Stimulated activated CD4-positive, alpha-beta T cell treated with anti-CD3 and anti-CD28 coated beads, Interleukin-2, amount 100 ng/mL, for 4 hours (primary cell): ENCODE measurements at places on chromosomes 7 and 10.

- DNase-seq: no peak
These were observed 7.2 kb downstream of the PLEKHA1 start for GRCh38 chr10:122381680-122382079.

DNA sequence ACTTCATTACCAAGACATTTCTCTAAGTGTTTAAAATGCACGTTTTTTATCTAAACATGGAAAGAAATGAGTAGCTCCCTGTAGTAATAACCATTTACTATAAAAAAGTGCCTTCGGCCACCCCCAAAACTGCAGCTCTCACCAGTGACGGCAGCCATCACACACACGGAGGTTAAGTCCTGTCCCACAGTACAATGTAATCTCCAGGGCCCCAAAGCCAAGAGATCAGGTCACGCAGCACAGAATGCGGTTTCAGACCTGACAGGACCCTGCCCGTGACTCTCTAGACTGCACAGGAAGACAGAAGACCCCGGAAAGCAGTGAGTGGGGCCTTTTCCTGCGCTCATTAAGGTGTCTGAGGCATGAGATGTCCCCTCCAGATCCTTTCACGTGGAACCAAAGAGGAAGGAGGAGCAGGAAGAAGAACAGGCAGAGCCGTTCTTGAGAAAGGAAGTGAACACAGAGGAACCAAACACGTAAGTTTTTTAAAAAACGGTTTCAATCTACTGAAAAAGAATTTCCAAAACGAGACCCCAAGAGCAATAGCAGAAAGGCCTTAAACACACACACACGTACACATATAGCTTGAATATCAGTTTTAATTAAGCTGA, 125.7 kb downstream of the ZMYND11 start:
- no peak for DNase-seq

DNA sequence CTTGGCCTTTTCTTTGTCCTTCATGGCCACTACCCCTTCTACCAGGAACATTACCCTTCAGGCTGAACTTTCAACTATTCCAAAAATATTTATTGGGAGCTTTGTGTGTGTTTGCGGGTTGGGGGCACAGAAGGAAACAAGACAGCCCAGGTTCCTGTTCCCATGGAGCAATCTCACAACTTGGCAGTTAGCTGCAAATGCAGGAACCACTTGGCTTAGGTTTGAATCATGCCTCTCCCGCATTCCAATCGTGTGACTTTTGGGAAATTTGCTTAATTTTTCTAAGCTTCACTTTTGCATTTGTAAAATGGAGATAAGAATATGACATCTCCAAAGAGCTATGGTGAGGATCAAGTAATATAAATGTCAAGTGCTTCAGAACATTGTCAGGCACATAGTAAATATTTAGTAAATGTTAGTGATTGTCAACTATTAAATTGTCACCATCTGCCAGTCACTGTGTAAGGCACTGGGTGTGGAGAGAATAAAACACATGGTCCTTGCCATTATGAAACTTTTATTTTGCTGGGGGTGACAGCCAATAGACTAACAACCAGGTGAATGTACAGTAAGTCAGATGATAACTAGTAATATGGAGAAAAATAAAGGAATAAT, 277.1 kb downstream of the SNX13 start:
- no peak for DNase-seq

GRCh38 chr10:127578259-127578960, 29.3 kb downstream of the NPS start:
- no peak for DNase-seq

GRCh38 chr10:50624413-50624865, 683 bp upstream of the SGMS1 start:
- peak; percentile 94 for DNase-seq

GRCh38 chr10:12042409-12042796, 206 bp downstream of the UPF2 start:
- DNase-seq: peak; percentile 56

DNA sequence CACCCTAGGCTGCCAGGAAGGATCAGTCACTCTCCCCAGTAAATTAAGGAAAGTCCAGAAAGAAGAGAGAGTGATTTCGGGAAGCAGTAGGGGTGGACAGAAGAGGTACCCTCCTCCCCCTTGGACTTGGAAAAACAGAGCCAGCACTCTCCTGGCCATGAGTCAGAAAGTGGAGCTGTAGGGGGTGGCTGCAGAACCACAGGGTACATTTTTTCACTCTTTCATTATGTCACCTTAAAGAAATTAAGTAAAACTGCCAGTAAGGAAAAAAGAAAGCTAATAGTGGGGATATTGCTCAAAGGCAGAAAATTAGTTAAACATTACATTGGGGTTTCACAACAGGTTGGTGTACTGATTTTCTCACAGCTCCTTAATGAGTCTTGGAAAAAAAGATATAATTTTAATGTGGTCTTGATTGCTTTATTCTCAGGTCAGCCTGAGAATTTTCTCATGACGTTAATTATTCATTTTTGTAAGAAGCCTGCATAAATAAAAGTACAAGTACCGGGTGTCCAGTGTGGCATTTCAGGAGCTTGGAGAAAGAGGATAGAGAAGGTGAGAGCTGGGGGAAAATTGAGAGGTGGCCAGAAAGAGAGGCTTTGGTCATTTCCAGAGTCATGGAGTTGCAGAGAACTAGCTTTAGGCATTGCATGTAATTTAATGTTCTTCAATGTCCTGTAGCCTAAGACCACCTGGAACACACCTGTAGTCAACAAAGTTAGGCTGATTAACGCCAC, 23.2 kb upstream of the AOAH start:
- no peak for DNase-seq

GRCh38 chr10:6119423-6119822, 30.6 kb downstream of the RBM17 start:
- no peak for DNase-seq

- DNase-seq: no peak
These were observed 1.4 kb downstream of the C10orf71 start for GRCh38 chr10:49300140-49300974.

DNA sequence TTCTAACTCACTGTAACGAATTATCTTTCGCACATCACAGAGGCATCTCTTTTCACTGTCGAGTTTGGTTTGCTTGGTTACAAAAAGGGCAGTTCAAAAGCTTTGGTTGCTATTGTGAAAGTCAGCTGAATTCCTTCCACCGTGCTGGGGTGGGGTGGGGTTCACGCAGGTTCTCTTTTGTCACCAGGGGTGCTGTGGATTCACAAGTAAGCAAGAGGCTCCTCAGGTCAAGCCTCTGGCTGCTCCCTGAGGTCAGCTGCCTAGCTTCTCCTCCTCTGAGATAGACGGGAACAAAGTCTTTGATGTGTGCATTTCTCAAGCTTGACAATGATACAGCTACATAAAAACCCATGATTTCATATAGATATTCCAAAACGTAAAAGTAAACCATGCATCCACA, 47.7 kb downstream of the EGFR start:
- no peak for DNase-seq

DNA sequence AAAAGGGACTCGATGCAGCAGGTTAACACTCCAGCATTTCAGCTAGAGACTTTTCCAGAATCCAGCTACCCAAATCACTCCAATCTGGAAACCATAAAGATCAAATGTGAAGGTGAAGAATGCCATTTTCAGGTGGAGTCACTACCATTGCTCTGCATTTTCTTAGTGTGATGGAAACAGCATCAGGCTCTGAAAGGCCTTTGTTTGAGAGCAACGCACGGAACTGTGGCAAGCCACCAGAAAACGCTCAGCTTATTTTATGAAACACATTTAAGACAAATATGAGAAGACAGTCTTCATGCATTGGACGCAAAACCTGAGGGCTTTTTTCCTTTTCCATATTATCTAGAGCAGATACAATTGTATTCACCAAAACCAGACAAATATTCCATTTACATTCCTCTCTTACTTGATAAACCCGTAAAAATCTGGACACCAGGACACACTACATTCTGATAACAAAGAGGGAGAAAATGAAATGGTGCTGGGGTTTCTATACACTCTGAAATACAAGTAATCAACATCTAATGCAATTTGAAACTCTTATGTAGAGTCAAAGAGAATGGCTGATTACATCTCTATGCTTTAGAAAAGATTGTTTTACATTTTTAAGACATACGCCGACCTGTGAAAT, 99.1 kb downstream of the NRP1 start:
- DNase-seq: no peak

- DNase-seq: no peak
These were observed 82.8 kb downstream of the MKI67 start for GRCh38 chr10:128043259-128044045.

- no peak for DNase-seq
These were observed 158.0 kb downstream of the CDH23 start for GRCh38 chr10:71554671-71555070.

DNA sequence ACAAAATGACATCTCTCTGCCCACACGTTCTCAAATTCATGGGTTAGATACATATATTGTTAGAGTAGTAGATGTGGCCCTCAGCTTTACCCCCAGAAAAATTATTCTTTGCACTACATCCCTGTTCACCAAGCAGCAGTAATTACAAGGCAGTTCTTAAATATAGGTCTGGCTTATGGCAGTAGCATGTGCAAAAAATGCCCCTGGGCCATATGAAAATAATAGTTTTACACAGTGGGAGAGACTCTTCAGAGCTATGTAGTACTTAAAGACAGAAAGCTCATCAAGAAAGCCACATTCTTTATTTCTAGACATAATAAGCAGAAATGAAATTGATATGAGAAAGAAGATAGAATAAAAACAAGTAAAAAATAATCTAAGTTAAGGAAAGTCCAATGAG, 196.3 kb upstream of the FOXP2 start:
- no peak for DNase-seq
